Stimulated activated CD8-positive, alpha-beta memory T cell treated with anti-CD3 and anti-CD28 coated beads, Interleukin-2, amount 100 ng/mL, for 1 hour (primary cell): ENCODE measurements at places on chromosomes 3 and 15.

GRCh38 chr3:188416041-188416440 lies 262.1 kb downstream of the LPP start:
- DNase-seq = no peak

GRCh38 chr3:71780430-71780829 lies 4.5 kb downstream of the PROK2 start:
- DNase-seq = no peak

GRCh38 chr15:64070965-64071851 lies 22.4 kb downstream of the CIAO2A start:
- DNase-seq = no peak

- DNase-seq = no peak
These were observed 36.6 kb downstream of the CCDC66 start for GRCh38 chr3:56593455-56594158.

GRCh38 chr3:114323546-114324254 lies 29.9 kb downstream of the TIGIT start:
- no peak for DNase-seq

DNA sequence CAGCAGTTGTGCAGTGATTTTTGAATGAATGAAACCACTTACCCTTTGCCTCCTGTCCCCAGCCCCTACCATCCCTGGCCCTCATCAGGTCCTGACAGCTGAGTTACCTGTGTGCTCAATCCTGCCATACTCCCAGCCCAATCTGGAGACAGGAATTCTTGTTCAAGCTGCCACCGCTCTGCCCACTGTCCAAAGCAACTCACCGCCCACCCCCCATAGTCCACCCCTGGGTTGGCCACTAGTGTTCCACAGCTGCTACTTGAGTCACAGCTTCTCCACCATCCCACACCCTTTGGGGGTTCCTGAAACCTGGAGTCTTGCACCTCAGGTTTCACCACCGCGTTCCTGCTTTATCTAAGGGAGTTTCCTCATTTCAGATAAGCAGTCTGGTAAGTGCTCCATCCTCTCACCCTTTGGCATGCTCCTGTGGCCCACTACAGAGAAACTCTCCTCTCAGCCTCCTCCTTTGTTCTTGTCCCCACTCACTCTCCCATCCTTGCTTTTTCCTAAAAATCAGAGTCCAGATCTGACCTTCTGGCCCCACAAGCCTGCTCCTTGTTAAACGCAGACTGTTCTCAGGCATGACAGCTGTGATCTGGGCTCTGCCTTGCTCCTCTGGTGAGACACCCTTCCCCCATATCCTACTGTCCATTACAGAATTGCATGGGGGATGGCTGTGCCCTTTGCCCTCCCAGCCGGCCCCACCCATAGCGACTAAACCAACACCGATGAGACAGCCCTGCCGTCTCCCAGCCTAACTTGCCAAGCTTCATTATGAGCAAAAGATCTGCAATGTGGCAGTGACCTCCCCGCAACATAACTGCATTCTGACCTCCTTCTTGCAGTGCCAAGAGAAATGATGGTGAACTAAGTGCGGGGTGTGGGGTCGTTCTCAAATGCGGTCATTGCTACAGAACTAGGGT lies 50.0 kb downstream of the CYP19A1 start:
- DNase-seq = no peak

- DNase-seq = no peak
These were observed 208.3 kb upstream of the RBMS3 start for GRCh38 chr3:29072611-29073010.

DNA sequence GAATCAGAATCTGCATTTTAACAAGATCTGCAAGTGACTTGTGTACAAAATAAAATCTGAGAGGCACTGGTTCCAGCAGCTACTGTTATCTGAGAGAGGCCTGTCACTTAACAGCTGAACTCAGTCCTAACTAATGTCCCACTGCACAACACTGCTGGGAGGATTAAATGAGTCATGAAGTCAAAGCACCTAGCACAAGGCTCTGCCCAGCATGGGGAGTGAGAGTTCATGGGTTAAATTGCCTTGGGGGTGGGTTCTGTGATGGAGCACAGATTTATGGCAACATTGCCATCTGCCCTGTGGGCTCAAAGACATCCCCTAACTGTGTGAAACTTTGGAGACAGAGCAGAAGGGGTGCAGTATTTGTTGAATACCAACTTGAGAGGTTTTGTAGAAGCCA lies 250.9 kb downstream of the PLCL2 start:
- DNase-seq = no peak

DNA sequence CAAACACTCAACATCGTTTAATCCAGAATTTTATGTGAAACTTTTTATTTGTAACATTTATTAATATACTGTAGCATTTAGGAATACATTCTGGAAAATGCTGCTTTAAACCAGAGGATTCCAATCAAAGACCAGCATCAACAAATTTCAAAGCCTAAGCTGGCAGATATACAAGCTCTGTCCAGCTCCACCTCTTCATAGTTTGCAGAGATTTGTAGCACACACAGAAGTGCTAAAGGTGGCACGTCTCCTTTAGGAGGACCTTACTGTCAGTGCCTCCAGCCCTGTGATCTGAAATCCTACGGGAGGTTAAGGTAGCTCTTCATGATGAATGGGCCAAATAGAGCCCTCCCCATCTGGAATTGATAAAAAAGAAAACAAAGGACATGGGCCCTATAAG lies 329.7 kb upstream of the NECTIN3 start:
- no peak for DNase-seq

DNA sequence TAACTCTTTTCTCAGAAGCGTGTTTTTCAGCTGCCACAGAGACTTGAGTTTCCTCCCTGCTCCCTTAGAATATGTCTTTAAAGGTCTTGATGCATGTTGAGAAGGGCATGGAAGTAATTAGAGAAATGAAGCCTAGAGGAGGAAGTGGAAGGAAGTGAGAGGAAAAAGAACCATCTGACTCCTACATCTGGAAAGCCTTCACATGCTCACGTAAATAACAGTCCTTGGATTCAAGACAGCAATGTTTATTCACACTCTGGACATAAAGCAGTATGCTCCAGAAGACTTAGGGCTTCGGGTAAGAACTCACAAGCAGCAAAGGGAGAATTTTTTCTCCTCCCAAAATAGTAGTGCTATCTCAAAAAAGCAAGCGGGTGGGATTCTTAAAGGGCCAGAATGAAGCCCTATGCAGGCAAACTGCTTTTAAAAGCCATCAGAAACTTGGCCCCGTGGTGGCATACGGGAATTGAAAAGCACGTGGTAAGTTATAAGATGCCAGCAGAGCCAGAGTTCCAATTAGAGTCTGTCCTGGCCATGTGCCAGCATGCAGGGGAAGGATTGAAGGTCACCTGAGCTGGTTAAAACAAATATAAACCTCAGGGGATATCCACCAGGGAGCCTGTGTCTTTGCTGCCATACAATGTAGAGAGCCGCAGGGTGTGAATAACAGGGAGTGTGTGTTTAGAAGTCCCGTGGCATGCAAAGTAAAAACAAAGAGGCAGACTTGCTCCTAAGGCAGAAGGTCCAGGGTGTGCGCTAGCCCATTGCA lies 380.8 kb upstream of the NDN start:
- no peak for DNase-seq

DNA sequence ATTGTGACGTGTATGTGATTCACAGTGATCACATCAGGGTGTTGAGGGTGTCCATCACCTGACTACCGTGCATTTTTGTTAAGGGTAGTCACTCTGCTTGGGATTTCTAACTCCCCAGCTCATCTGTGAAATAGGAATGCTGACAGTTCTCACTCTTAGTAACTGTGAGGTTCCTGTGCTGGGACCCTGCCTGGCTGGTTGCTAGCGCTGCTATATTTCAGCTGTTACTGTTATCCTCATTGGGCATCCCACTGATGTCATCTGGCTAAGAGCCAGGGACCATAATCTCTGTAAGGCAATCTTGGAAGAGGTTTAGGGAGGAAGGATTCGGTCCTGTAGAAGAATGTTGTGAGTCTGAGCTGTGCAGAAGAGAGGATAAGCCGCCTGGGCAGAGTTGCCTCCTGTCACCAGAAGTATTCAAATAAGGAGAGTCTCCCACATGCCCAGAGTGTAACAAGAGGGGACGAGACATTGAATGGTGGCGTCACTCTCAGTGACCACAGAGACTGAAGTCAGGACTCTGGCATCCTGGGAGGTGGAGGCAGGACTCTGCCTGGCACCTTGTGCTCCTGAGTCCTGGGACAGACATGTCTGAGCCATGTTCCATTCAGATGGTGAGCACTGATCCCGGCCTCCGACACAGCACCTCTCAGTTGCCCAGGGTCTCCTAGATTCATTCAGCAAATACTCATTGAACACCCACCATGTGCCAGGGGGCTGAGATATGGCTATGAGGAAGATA lies 52.2 kb downstream of the FBLN2 start:
- DNase-seq = no peak

- no peak for DNase-seq
These were observed 53.8 kb downstream of the CCDC66 start for GRCh38 chr3:56610669-56611335.

DNA sequence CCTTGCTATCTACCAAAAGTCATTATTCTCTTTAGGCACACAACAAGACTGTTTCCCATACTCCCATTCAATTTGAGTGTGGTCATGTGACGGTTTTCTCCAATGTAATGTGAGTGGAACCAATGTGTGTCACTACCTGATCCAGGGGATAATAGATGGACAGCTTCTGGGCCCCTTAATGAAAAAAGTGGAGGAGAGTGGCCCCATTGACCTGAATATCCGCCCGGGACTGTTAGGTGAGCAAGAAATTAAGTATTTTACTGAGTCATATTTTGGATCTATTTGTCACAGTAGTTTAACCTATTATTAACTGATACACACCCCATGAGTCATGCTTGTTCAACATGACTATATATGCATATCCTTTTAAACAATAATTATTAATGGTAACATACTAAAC lies 15.1 kb upstream of the ARID3B start:
- DNase-seq = no peak

- DNase-seq = no peak
These were observed 19.4 kb downstream of the MYLK start for GRCh38 chr3:123864706-123865105.

- no peak for DNase-seq
These were observed 233.2 kb upstream of the TPM1 start for GRCh38 chr15:62809115-62809967.

DNA sequence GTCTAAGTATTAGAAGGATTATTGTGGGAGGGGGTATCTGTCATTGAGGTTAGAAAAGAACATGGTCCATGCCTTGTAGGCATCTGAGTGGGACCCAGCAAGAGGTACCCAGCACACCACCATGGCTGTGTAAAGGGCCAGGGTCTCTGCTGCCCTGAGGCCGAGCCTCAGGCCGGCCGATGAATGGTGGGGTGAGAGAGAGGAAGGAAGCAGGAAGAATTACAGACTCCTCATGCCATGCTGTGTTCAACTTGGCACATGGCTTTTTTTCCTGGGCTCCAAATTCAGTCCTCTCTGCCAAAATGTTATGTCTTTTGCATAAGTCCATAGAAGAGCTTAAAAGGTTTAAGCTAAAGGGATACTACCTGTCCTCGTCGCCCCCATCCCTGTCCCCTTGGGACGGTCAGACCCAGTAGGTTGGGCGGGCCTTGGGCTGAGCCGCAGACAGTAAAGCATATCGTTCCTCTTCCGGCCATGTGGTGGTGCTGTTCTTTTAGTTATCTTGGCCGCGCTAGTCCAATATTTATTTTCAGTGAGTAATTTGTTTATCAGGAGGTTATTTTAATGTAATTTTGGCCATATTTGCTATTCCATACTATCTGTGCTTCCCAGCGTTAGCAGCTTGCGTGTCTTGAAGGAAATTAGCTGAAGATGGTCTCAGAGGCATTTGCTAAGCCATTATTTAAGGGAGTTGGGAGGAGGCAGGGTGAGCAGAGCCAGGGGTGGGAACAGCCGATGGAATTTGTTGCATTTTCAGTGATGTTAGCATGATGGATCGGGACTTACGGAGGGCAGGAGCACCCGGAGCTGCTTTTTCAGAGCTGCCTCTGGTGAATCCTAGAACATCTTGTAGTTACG lies 152.4 kb downstream of the AGBL1 start:
- no peak for DNase-seq

GRCh38 chr3:132160198-132160597 lies 125.4 kb upstream of the CPNE4 start:
- no peak for DNase-seq

- DNase-seq = no peak
These were observed 219.8 kb downstream of the ROBO2 start for GRCh38 chr3:77259694-77260093.

DNA sequence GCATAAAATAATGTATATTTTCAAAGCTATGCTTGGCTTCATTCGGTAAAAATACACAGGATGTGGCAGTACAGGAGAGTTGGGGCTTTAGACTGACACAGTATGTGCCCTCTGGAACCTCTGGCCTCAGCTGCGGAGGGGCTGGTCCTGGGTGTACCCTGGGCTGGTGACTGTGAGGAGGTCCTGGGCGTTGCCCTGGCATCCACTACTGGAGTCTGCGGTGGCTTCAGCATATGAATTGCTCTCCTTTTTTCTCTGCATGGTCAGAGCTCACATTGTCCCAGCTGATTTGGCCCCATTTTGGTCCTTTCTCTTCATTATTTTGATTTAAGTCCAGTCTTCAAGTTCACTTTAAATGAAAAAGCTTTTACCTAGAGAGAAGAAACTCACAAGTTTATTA lies 40.5 kb upstream of the CORO2B start:
- no peak for DNase-seq

DNA sequence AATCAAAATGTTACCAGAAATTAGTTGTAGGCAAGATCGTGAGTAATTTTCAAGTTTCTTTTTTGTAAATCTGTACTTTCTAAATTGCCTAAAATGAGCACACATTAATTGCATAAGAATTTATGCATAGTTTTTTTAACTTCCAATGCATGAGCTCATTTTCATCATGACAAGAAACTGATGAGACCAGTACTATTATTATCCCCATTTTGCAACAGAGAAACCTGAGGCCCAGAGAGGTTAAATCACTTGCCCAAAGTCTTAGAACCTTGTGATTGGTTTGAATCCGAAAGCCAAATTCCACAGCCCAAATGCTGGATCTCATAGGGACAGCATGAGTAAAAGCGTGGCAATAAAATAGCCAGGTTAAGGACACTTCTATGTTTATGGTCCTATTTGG lies 274.7 kb downstream of the ERC2 start:
- no peak for DNase-seq

GRCh38 chr3:185029086-185029485 lies 123.8 kb downstream of the C3orf70 start:
- no peak for DNase-seq

- DNase-seq = no peak
These were observed 28.8 kb upstream of the HDAC11 start for GRCh38 chr3:13451301-13451673.

DNA sequence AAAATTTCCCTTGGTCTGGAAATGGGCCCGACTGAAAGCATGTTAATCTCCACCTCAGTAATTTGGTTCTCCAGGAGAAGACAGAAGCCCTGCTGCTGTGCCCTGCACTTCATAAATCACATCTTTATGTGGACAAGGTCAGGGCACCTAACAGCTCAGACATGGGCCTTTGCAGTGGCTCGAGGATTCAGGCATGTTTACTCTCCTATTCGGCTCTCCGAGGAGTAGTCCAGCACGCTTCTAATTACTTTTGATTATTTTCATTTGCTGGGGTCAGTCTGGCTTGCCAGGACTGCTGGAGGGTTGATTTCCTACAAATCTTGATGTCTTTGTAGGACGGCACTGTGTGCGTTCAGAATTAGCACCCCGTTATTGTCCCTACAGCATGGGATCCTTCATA lies 511.2 kb downstream of the MECOM start:
- DNase-seq = no peak
